Activated CD4-positive, alpha-beta T cell treated with anti-CD3 and anti-CD28 coated beads, Interleukin-2, amount 50 U/mL, for 1 hour (primary cell): ENCODE measurements at places on chromosomes 16 and 17.

DNA sequence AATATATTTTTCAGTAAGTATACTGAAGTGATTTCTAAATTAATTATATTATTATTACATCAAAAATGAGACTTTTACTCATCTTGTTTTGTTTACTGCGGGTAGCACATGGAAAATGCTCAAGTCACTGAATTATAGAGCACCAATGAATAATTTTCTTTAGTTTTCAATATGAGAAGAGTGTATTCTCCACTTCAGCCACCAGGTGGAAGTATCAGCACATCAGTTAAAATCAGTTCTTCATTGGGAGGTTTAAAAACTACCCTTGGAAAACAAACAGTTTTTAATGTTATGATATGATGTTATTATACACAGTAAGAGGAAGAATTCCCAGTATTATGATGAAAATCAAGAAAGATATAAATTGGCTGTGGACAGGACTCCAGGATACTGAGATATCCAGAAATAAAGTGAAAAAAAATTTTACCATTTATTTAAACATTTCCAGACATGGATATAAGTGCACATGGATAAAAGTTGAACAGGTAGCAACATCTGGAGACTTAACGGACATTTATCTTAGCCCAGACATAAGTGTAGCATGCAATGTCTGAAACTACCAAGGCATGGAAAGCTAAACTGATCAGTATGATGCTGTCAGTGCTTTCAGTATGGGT, 467.3 kb downstream of the KCNJ2 start:
- no peak for DNase-seq

DNA sequence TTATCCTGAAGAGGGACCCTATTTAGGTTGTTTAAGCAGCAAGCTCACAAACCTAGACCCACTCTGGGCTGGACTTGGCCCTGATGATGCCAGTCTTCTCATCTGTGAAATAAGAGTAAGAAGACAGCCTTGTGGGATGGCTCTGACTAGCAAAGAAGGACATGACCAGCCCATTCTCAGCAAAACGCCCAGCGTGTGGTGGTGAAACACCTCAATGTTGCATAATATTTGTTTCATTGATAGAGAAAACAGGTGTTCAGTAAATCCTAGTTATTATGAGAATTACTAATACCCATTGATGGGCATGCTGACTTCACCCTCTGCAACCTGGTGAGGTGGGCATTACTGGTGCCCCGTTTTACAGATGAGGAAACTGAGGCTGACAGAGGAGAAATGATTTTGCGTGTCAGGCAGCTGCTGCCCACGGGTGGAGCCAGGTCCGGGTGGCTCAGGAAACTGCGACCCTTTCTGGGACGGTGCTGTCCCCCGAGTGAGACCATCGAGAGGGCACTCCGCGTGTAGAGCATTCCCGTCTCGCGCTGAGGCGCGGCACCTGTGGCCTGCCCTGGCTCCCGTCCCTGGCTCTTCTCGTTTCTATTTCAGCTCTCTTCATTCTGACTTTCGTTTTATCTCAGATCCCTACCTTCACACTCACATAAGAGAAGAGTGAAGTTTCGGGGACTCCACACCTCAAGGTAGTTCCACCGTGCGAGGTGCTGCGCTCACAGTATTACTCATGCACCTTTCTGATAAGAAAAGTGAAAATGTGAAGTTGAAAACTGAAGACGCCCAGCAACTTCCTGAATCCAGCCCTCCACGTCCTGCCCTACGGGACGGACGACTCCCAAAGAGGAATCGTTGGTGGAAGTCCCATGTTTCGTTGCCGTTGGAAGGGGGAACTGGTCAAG, 48.5 kb downstream of the IRF8 start:
- DNase-seq, result peak; percentile 21

GRCh38 chr16:86789621-86790051, 211.3 kb downstream of the FOXL1 start:
- DNase-seq, result no peak

GRCh38 chr17:14197586-14197985, 39.1 kb downstream of the CDRT15 start:
- DNase-seq, result peak; percentile 41

- DNase-seq, result no peak
Measured at GRCh38 chr17:3718201-3718600, 5.5 kb upstream of the HASPIN start.

- no peak for DNase-seq
Measured at GRCh38 chr17:4998732-4999429, 1.1 kb downstream of the KIF1C start.

GRCh38 chr17:17147821-17148220, 58.3 kb downstream of the PLD6 start:
- no peak for DNase-seq

- DNase-seq, result no peak
Measured at GRCh38 chr16:12148120-12148519, 171.6 kb downstream of the SNX29 start.

GRCh38 chr16:27363246-27363632, 38.7 kb upstream of the IL21R start:
- no peak for DNase-seq

DNA sequence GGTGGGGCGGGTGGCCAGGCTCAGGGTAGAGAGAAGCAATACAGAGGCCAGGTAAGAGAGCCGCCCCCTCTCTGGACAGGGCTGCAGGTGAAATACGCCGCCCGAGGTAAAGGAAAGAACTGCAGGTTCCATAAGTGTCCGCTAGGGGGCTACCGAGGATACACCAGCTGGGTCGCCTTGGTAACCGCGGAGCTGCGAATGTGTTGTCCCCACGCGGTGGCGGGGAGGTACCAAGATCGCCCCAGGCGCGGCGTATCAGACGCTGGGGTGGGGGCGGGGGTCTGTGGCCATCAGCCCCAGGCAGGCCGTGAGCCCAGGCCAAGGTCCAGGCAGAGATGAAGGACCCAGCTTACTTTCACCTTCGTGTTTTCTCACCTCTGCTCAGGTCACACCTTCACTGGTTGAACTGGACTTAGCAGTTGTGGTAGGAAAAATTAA, 18.4 kb upstream of the ZFP90 start:
- DNase-seq, result peak; percentile 86

DNA sequence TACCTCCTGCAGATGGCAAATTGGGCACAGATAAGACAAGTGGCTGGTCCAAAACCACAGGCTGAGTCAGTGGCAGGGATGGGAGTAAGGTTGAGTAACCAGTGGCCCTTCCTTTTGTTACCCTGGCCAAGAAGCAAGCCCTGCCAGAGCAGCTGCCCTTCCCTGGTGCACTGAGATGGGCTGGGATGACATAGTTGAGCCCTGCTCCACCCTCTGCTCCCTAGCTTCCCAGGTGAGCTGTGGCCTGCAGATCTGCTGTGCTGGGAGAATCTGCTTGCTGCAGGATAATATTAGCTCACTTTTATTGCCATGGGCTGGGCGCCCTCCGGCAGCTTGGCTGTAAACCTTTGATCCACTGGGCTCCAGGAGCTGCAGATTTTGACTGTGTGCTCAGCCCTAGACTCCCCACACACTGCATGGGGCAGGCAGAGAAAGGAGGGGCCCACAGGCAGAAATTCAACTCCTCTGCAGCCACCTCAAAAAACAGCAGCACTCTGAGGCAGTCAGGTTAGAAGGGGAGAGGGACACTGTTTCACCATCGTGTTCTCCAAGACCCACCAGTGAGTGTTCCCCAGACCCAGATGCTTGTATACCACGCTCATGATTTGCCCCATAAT, 101.8 kb downstream of the CBLN1 start:
- no peak for DNase-seq

GRCh38 chr17:79740413-79740812, 9.7 kb downstream of the ENPP7 start:
- no peak for DNase-seq

DNA sequence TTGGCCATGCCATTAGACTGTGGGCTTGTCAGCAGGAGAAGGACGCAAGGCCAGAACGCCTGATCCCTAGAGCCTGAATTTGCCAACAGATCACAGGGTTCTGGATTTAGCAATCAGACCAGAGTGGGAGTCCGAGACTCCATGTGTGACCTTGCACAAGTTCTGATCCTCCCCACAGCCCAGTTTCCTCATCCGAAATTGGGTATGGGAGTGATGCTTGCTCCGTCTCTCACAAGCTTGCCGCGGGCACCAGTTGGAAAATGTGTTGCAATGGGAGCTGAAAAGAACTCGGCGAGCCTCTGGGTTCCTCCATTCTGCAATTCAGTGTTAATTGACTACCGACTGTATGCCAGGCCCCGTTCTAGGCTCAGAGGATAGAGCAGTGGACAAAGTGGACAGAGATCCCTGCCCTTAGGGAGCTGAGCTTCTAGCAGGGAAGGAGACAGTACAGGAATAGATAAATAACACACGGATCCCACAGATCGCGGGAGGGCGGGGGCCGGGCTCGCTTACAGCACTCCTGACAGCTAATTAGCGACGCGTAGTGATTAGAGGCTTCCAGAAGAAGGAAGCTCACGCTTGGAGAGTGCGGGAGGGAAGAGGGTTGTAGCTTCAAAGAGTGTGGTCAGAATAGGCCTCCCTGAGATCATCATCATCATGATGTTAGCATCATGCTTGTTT, 150.4 kb upstream of the CIBAR2 start:
- no peak for DNase-seq

DNA sequence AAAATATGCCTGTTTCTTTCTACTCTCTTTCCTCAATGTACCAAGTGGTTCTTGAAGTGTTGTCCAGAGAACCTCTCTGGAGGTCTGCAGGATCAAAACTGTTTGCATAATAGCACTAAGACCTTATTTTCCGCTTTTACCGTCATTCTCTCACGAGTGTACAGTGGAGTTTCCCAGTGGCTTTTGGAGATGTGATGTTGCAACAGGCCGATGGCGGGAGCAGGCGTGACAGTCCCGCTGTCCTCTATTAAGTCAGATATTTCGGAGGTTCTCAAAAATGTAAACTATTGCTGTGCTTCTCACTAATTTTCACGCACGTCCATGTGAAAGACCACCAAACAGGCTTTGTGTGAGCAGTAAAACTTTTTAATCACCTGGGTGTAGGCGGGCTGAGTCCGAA, 8.3 kb upstream of the GPRC5B start:
- no peak for DNase-seq

- DNase-seq, result no peak
Measured at GRCh38 chr16:24988593-24989338, 26.4 kb downstream of the ARHGAP17 start.

GRCh38 chr16:63461248-63461841, 1425.1 kb upstream of the CDH8 start:
- no peak for DNase-seq

DNA sequence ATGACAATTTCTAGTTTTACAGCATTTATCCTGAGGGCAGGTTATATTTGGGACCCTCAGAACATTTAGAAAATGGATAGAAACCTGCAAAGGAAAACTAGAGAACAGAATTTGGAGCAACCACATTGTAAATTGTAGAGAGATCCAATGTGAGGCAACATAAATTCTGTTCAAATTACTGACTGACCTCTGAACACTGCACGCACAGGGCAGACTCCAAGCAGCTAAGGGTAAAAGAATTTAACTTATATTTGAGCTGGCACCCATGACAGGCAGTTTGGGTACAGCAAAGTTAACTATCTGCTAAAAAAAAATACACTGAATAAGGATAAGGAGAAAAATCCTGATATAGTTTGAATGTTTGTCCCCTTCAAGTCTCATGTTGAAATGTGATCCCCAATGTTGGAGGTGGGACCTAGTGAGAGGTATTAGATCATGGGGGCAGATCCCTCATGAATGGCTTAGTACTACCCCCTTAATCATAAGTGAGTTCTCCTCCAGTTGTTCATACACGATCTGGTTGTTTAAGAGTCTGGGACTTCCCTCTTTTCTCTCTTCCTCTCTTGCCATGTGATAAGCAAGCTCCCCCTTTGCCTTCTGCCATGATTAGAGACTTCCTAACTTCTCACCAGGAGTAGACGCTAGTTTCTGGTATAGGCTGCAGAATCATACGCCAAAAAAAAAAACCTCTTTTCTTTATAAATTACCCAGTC, 75.7 kb downstream of the FBXL20 start:
- DNase-seq, result no peak

DNA sequence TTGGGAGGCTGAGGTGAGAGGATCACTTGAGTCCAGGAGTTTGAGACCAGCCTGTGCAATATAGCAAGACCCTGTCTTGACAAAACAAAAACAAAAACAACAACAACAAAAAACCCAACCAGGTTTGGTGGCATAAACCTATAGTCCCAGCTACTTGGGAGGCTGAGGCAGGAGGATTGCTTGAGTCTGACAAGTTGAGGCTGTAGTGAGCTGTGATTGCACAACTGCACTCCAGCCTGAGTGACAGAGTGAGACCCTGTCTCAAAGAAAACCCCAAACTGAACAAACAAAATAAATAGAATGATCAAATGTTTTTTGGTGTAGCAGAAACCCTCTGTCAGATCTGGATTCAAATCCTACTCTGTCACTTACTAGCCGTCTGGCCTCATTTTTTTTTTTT, 16.0 kb upstream of the SYT17 start:
- DNase-seq, result no peak

GRCh38 chr17:4453812-4454591, 20.3 kb downstream of the SPNS3 start:
- no peak for DNase-seq

DNA sequence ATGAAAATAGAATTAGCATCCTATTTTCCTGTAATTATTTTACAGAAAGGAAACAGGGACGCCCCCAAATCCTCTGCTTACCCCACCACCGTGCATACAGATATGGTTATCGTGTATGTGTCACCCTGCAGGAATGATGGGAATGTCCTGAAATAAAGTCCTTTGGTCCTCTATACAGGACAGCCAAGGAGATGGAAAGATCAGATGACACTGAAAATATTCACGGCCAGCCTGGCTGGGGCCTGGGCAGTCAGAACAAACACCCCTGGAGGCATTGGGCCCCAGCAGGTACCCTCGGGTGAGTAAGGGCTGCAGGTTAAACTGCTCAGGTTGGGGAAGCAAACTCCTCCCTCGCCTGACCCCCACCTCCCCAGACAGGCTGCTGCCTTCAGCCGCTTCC, 368.0 kb downstream of the FOXL1 start:
- DNase-seq, result no peak

GRCh38 chr16:70250748-70251628, 752 bp downstream of the EXOSC6 start:
- DNase-seq, result peak; percentile 30

- DNase-seq, result no peak
Measured at GRCh38 chr17:4180791-4181190, 37.8 kb downstream of the CYB5D2 start.

DNA sequence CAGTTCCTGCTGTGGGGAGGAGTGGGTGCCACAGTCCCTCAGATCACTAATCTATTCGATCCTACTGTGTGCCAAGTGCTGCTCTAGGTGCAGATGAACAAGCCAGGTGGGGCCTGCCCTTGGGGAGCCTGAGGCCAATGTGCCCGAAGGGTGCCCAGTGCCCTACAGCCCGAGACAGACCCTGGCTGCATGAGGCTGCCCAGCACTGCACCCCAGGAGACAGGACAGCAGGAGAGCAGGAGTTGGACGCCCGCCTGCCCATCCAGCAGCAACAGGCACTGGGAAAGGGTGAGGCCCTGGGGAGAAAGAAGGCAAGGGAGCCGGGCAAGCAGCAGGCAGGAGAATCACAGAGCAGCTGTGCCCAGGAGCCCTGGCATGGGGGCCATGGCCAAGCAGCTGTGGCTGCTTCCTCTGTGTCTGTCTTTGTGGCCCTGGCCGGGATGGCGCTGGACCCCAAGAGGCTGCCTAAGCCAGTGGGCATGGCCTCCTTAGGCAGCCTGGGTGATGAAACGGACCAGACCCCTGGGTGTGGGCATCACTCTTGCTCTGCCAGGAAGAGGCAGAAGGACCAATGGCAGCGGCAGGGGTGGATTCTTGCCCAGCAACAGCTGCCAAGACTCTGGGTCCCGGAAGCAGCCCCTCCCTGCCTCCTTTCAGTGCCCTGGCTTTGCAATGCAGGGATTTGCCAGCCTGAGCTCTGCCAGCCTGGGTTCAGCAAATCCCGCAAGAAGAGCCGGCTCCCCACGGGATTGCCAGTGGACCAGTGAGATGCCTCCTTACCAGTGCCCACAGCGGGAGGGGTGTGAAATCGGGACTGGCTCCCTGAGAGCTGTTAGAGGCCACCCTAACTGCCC, 179.6 kb upstream of the TNRC6C start:
- DNase-seq, result no peak
